ENCODE measurements at places on chromosomes 6 and 20.
A peak's percentile ranks its signal among the peaks of the same experiment; 100 is the strongest.

GRCh38 chr6:111850295-111850937, 22.8 kb downstream of the FYN start:
- DNase-seq = no peak

DNA sequence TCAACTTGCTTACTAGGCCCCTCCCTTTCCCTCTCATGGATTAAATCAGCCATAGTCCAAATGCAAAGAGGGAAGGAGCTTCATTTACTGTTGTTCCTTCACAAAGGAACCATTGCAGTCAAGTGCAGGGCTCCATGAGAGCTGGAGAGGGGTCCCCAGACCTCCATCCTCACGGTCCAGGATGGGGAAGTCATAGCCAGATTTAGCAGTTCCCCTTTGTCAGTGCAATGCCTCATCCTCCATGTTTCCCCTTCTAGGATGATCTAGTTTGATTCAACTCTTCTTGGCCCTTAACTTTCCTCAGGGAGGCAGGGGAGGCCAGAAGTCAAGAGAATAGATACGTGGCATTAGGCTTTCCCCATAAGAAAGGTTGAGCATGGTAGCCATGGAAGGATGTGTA, 66.5 kb upstream of the FUCA2 start:
- no peak for DNase-seq

DNA sequence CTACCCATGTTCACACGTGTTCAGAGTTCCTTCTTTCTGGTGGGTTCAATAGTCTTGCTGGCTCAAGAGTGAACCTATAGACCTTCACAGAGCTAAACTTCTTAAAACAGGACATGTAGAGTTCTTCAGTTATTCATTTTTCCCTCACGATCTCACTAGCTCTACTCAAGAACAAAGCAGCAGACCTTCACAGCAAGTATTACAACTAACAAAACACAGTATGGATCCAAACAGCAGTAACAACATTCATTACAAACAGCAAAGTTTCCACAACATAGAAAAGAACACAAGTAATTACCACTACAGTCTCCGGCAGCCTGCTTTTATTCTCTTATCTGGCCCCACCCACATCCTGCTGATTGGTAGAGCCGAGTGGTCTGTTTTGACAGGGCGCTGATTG, 39.5 kb upstream of the MCUR1 start:
- DNase-seq = no peak

- DNase-seq = no peak
Measured at GRCh38 chr20:49664612-49665313, 48.9 kb downstream of the B4GALT5 start.

- no peak for DNase-seq
Measured at GRCh38 chr6:166436195-166437139, 53.7 kb upstream of the MPC1 start.

- DNase-seq = no peak
Measured at GRCh38 chr20:49570828-49571552, 3.1 kb upstream of the PTGIS start.

GRCh38 chr6:56838965-56839364, 115.9 kb upstream of the BEND6 start:
- no peak for DNase-seq

DNA sequence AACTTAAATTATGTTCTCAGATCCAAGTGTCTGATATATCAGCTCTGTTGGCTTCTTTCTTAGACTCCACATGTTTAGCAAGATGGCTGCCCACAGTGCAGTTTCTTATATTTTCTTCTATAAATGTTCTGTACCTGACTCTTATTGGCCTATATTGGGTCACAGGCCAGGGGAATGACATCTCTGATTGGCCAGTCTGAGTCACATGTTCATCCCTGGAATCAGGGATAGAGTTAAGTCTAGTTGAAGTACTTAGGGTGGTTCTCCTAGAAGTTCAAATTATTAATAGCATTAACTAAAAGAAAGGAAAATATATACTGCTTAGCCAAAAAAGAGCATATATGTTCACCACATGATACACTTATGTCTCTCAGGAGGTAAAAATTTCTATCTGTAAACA, 105.3 kb upstream of the SLC22A16 start:
- no peak for DNase-seq

- DNase-seq = no peak
Measured at GRCh38 chr20:17628101-17628841, 53.8 kb downstream of the RRBP1 start.

GRCh38 chr6:10957414-10957886, 70.6 kb downstream of the SYCP2L start:
- DNase-seq = no peak

DNA sequence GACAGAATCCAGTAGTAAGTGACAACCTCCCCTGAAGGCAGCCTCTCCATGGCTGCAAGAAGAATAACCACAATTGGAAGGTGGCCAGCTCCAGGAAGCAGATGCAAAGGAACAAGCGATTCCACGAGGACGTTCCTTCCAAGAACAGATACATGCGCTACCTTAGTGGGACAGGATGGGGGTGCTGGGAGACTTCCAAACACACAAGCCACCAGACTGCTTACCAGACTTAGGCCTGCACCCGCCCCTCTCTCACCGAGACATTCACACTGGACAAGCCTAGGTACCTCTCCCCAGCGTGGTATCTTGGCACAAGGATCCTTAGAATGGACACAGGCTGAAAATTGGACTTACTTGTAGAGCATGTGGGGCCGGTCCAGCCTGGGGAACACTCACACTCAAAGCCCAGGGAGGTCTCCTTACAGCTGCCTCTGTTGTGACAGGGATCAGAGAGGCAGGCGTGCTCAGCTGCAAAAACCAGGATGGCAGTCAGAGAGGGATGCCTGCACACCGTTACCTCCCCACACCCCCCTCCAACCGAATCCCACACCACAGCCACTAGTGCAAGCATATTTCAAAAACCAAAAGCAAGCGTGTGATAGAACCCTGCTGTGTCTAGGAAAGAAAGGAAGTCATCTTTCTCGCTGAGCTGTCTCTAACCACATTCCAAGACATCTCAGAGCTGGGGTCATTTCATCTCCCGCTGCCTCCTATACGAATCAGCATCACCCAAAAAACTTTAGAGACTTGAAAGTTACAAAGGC, 22.4 kb downstream of the JAG1 start:
- DNase-seq = no peak

- no peak for DNase-seq
Measured at GRCh38 chr20:11124849-11125505, 451.2 kb upstream of the JAG1 start.

GRCh38 chr20:43283126-43283525, 93.4 kb upstream of the PTPRT start:
- DNase-seq = no peak

- DNase-seq = peak; percentile 36
Measured at GRCh38 chr6:75204217-75204958, 1.5 kb downstream of the COL12A1 start.

GRCh38 chr6:109877028-109878004, 100.8 kb upstream of the GPR6 start:
- peak; percentile 52 for DNase-seq

- no peak for DNase-seq
Measured at GRCh38 chr20:25036331-25036936, 21.5 kb downstream of the ACSS1 start.

GRCh38 chr6:56514395-56514794, 128.3 kb downstream of the DST start:
- no peak for DNase-seq

GRCh38 chr20:10522328-10522727, 87.2 kb downstream of the SLX4IP start:
- no peak for DNase-seq

All from inflammatory macrophage (primary cell).